ENCODE measurements at places on chromosomes 12 and 14. TPM values are rescaled to one million over a fixed set of nuclear protein-coding genes. Genes with fewer than 3 reads are reported as not detected.

RILPL2 gene
- 13.9 TPM for total RNA-seq

TMEM229B gene
- total RNA-seq: 0.79 TPM

A2M gene
- not detected for total RNA-seq

SERPINA12 gene
- not detected for total RNA-seq

CIT gene
- 44.6 TPM for total RNA-seq

GALNT6 gene
- 12.6 TPM for total RNA-seq

ANO2 gene
- total RNA-seq: not detected

KRT85 gene
- not detected for total RNA-seq

MIPOL1 gene
- total RNA-seq: 0.46 TPM

OXA1L gene
- 135 TPM for total RNA-seq

PDE3A gene
- not detected for total RNA-seq

DIO2 gene
- total RNA-seq: not detected

ADAMTS20 gene
- total RNA-seq: not detected

SIX6 gene
- total RNA-seq: not detected

GPR137C gene
- 0.46 TPM for total RNA-seq

TMCC3 gene
- total RNA-seq: 0.77 TPM

PPFIA2 gene
- not detected for total RNA-seq

KCNK10 gene
- total RNA-seq: not detected

COX8C gene
- total RNA-seq: 1.2 TPM

PTPRO gene
- 0.28 TPM for total RNA-seq

SNX6 gene
- 90.9 TPM for total RNA-seq

PAH gene
- not detected for total RNA-seq

SYT10 gene
- not detected for total RNA-seq

TXNDC16 gene
- total RNA-seq: 4.0 TPM

GPRC5A gene
- total RNA-seq: 0.60 TPM

ASB2 gene
- total RNA-seq: 43.3 TPM

TAS2R9 gene
- not detected for total RNA-seq

SCNN1A gene
- 0.67 TPM for total RNA-seq

CMA1 gene
- not detected for total RNA-seq

SPIC gene
- not detected for total RNA-seq

NAP1L1 gene
- 969 TPM for total RNA-seq

MYH6 gene
- 2.1 TPM for total RNA-seq

RNASE4 gene
- total RNA-seq: 0.63 TPM

MLH3 gene
- 16.9 TPM for total RNA-seq

KLHL33 gene
- 0.28 TPM for total RNA-seq

ACRBP gene
- total RNA-seq: 6.1 TPM

BDKRB2 gene
- total RNA-seq: not detected

DNAI7 gene
- not detected for total RNA-seq

KERA gene
- total RNA-seq: not detected

LALBA gene
- not detected for total RNA-seq

SERPINA3 gene
- total RNA-seq: not detected

ZNF10 gene
- 9.3 TPM for total RNA-seq

PAX9 gene
- total RNA-seq: 0.23 TPM

ITGB7 gene
- total RNA-seq: 88.0 TPM

KRT83 gene
- not detected for total RNA-seq

PZP gene
- total RNA-seq: not detected

OVCH1 gene
- total RNA-seq: not detected

DEPDC4 gene
- total RNA-seq: 4.1 TPM
